ENCODE measurements at places on chromosomes 7 and 10.

DNA sequence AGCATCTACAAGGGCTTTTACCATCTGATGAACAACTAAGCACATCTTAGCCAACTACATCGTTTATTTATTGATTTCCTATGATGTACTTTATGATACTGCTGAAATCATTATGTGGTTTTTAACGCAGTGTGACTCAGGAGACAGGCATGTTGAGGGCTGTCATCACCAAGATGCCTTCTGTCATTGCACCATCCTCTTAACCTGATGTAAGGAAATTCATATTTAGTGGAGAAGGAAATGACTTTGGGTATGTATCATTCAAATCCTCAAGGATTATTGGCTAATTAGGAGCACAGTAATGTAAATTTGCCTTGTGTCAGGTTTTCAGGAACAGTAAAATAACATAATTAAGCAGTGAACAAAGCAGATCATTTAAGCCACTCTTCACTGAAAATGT lies 138.5 kb upstream of the MGMT start:
- no peak for DNase-seq

DNA sequence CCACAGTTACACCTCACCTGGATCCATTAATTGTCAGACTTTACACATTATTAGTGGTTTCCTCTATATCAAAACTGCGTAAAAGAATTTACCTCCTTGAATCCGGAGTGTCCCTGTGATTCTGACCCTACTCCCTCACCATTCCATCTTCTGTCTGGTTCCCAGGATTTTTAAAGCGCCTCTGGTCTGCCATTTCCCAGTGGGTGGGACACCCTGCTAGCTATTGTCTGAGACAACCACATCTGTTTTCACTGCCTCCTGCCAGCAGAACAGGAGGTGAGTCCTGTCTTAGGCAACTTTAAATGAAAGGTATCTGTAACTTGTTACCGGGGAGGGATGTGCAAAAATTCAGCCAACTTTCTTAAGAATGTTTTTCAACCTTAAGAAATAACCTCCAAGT lies 2.3 kb downstream of the MACROH2A2 start:
- no peak for DNase-seq

DNA sequence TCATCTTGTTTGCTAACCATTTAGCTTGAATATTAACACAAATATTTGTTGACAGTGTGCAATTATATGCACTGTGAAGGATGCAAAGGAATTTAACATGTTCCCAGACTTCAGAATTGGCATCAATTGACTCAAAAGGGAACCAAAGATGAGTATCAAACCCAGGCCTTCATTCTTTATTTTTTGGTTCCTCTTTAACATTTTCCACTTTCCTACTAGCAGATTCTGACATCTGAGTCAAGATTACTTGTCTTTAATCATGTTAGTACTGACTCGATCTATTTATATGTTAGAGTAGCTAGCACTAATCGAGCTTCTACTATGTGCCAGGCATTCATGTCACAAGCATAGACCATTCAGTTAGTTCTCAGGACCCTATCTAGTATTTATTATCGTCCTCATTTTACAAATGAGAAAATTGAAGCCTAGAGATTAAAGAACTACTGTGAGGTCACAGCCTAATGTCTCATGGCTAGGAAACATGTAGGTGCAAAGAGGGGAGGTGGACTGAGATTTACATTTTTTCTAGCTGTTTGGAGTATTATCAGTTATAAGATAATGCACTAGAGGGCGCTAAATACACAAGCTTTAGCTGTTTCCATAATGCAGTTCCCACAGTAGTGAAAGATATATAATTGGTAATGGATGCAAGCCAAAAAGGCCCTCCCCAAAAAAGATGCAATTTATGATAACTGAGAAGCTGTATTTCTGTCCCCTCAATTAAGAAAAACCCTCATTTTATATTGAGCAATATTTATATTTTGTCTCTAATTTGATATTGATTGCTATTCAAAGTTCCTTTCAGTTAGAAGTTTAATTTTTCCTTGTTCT lies 32.9 kb upstream of the KMT2E start:
- no peak for DNase-seq

DNA sequence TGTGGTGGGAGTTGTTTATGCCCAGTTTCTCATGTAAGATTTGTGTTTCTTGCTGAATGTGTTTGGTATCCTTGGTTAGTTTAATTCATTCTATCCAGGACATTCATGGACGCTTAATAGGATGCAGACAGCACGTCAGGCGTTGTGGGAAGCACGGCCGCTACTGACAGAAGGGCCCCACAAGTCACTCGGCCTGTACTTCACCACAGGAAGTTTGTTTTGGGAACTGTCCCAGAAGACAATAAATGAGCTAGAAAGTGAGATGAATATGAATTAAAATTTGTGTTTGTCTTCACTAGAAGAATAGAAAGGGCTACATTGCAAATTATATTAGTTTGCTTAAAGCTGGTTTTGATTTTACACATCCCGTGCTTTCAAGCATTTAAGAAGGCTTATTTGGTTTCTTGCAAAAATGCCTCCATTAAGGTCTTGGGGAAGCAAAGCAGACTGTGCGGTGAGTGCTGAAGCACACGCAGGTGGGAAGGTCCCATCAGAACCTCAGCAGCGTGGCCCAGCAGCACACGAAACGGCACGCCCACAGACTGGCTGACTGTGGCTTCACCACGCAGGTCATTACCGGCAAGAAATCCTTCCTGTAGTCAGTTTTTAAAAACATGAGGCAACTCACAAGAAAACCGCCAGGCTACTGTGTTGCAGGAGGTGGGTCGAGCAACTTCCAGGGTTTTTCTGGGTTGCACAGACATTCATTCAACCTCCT lies 74.1 kb downstream of the VIPR2 start:
- no peak for DNase-seq

GRCh38 chr7:123972045-123972444 lies 47.0 kb downstream of the SPAM1 start:
- DNase-seq: no peak

GRCh38 chr10:58755677-58756076 lies 243.0 kb downstream of the BICC1 start:
- peak; percentile 58 for DNase-seq

- no peak for DNase-seq
These were observed 268.4 kb upstream of the NPVF start for GRCh38 chr7:25496476-25497368.

- DNase-seq: no peak
These were observed 31.7 kb upstream of the IKZF1 start for GRCh38 chr7:50272808-50273207.

DNA sequence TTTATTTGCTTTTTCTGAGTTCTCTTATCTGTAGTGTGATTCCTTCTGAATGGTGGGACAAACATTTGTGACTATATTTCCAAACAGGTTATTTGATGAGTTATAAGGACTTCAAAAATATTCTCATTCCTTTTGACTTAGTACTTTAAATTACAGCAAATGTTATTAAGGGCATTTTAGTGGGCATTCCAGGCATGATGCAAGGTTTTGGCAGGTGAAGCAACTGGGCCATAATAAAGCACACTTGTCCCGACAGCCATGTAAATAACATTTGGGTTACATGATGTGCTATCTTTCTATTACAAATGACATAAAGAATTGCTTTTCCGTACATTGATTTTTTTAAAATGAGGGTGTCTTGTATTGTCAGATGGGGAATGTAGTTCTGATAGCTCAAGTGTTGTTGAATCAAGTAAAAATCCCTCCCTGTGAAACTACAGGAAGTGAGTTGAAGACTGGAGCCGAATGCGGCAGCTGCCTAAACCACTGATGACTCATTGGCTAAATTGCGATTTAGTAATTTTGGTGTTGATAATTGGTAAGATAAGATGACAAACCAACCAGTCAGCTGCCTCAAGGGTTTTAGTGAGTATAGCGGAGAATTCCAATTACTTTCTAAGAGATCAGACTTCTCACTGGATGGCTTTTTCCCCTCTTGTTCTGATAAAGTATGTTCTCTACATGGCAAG lies 231.3 kb upstream of the NPY start:
- peak; percentile 75 for DNase-seq

- no peak for DNase-seq
These were observed 838.8 kb downstream of the GRID1 start for GRCh38 chr10:85527616-85528317.

DNA sequence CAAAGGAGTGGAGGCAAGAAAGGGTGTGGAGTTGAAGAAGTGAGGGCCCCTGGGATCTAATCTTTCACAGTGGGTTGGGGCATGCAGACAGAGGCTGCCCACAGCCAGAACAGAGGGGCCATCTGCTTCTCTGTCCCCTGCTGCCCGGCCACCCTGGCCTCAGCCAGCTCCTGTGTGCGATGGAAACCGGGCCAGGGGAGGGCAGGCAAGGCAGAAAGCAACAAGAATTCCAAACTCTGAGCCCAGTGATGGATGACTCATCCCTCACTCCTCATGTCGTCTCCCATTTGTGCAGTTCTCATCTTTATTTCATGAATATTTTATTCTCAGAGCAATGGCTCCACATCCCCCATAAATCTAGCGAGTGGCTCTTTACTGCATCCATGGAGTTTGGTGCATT lies 757.1 kb downstream of the GRID1 start:
- no peak for DNase-seq

GRCh38 chr7:24831240-24831639 lies 74.0 kb upstream of the GSDME start:
- DNase-seq: peak; percentile 55

DNA sequence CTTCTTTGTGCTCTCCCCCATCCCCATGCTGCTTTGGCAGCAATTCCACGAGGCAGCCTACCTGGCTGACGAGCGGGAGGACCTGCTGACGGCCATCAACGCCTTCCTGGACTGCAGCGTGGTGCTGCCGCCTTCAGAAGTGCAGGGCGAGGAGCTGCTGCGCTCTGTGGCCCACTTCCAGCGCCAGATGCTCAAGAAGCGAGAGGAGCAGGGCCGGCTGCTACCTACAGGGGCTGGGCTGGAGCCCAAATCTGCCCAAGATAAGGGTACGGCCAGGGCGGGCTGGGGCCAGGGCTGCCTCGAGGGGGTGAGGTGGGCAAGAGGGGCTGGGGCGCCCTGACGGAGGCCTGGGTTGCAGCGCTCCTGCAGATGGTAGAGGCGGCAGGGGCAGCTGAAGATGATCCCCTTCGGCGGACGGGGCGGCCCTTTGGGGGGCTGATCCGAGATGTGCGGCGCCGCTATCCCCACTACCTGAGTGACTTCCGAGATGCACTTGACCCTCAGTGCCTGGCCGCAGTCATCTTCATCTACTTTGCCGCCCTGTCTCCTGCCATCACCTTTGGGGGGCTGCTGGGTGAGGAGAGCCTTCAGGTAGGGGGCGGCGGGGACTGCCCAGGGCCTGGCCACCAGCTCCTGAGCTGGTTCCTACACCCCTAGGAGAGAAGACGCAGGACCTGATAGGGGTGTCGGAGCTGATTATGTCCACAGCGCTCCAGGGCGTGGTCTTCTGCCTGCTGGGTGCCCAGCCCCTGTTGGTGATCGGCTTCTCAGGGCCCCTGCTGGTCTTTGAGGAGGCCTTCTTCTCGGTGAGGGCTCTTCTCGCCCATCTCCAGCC lies 9.4 kb downstream of the FASTK start:
- no peak for DNase-seq

DNA sequence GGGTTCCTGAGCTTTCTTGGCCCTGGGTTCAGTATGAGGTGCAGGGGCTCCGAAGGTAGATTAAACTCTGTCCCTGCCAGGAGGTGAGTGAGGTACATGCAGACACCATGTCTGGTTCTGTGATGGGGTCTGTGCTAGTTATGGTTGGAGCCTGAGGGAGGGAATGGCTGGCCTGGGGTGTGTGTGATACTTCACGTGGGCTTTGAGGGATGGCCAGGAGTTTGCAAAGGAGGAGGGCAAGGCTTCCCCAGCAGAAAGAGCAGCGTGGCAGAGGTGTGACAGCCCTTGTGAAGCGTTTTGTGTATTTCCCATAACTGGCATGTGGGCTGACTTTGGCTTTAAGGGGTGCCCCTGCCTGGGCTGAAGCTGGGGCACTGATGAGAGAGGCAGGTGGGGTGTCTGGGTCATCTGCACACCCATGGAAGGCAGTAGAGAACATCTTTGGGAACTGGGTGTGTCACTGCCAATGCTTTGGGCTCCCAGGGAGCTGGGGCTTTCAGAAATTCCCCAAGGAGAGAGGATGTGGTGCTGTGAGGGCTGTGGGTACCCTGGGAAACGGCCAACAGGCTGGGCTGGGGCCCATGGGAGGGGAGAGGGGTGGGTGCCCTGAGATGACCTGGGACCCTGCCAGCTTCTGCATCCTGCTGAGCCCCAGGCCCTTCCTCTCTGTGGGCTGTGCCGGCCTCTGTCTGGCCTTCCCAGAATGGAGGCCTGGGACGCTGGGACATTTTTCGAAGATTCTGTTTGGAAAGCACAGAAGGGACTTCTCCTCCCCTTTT lies 4.6 kb downstream of the PALD1 start:
- DNase-seq: no peak

DNA sequence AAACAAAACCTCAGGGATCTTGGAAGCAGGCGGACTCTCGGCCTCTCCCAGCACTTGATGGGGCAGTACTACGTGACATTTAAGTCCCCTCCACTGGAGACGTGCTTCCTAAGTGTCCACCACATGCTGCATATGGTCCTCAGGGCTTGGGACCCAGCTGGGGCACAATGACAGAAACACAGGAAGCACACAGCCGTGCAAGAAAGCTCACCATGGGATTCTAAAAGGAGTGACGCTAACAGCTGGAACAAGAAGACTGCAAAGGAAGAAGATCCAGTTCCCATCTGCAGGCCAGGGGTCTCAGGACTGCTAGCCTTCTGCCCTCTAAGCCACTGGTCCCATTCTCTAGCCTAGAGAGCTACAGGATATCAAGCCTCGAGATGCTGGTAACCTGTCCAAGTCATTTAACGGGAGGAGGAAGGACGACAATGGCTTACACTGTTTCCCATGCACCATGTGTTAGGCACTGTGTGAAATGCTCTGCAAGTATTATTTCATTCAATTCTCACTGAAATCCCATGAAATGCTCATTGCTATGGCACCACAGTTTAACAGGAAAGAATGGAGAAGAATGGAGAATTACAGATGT lies 61.1 kb downstream of the KCNMA1 start:
- DNase-seq: no peak

Measured in GM04504 (cell line).